ENCODE measurements at places on chromosomes 6 and 20.

DNA sequence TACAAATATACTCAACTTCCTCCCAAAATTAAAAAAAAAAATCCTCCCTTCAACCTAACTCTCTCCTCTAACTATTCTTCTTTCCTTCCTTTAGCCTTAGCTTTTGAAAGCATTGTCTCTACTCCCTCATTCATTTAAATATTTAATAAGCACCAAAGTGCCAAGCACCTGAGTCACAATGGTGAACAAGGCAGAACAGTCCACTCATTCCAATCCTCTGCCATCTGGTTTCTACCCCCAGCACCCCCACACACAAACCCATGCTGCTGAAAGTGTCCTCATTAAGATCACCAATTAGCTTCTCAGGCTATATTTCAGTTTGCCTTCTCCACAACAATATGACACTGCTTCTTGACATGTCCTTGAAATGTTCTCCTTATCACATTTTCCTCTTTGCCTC is 76.3 kb downstream of the DTNBP1 start:
- DNase-seq, result no peak

DNA sequence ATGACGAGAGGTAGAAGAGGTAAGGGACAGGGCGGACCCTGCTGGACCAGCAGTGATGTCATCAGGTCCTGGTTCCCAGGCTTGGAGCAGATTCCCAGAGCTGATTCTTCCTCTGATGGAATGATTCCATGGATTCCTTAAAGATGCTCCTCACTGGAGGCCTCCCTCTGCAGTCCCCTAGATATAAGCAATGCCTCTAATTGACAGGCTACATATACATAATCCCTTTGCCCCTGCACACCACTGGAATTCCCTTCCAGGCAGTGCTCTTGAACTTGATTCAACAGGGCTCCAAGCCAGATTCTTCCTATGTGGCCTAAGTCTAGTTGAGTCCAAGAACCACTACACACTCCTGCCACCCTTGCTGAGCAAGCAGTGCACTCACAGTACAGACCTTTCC is 52.3 kb upstream of the L3MBTL3 start:
- no peak for DNase-seq

GRCh38 chr6:5674141-5674540 is 332.6 kb downstream of the NRN1 start:
- no peak for DNase-seq

GRCh38 chr6:107344383-107344782 is 115.0 kb downstream of the PDSS2 start:
- DNase-seq, result no peak

DNA sequence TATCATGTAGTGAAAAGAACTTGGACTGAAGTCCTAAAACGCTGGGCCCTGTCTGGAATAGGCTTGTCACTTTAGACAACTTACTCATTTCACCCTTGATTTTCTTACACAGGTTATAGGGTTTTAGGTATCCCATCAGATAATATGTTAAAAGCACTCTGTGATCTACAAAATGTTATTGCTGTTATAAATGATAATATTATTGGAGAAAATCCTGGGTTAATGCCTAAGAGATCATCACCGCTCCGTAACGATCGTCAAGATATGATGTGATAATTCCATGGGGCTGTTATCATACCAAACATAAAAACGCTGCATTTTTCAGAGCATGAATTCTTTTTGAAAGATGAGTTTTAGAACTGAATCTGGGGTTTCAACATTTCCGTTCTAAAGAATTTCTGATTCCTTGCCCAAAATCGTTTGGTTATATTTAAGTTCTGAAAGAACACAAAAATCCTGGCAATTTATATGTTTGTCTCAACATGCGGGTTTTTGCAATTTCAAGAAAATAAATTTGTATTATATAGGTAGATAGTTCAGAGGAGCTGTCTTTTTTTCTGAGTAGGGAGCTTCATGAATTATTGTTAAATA is 154.8 kb downstream of the FOXC1 start:
- no peak for DNase-seq

DNA sequence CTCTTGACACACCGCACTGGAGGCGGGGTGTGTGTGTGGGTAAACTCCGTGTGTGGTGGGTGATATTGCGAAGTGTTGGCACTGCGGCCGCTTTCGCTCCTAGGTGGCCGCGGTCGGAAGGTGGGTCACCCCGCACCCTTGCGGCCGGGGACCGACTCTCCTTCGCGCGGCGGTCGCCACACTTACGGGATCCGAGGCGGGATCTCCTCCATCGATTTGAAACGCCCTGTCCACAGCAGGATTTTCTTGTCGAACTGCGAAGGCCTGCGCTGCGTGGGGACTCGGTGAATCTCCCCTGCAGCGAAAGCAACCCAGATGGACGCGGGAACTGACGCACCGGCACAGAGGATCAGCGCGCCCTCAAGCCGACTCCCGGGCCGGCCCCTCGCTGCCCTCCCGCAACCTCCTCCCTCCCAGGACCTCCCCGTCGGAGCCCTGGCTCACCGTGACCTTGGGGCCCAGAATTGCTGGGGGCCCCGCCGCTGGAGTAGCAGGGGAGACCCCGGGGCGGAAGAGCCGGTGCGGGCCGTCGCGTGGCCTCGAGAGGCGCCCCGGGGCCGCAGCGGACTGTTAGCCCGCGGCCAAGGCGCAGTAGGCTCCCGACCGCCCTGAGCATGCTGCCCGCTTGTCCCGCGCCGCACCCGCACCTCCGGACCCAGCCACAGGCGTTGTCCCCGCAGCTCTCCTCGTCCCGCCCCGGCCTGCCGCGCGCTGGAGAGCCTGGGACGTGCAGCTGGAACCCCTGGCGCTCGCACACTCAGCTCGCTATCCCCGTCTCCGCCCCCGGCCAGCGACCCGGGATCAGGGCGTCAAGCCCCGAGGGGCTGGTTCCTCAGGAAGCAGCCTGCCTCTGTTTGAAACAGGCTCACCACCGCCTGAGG is at the start of gene FAM162B:
FAM162B (minus strand) TSS at position 759 of the 881 bp plus-strand sequence; CDS start at position 616, 143 bp downstream.
- no peak for DNase-seq

DNA sequence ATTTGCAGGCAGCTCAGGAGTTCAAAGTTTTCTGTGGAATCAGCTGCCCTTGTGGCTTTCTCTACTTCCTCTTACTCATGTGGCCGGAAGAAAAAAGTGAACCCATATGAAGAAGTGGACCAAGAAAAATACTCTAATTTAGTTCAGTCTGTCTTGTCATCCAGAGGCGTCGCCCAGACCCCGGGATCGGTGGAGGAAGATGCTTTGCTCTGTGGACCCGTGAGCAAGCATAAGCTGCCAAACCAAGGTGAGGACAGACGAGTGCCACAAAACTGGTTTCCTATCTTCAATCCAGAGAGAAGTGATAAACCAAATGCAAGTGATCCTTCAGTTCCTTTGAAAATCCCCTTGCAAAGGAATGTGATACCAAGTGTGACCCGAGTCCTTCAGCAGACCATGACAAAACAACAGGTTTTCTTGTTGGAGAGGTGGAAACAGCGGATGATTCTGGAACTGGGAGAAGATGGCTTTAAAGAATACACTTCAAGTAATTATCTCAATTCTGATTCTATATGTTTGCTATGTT is 1.1 kb downstream of the MGME1 start:
- no peak for DNase-seq

All from activated T-helper 1 cell treated with anti-CD3 and anti-CD28 coated beads, Interleukin-2, amount 50 U/mL, for 16 hours (primary cell).